ENCODE measurements at places on chromosomes 7 and 10. TPM values are rescaled to one million over a fixed set of nuclear protein-coding genes. Genes with fewer than 3 reads are reported as not detected.

The OR6V1 gene
- total RNA-seq = not detected

The GBX1 gene
- not detected for total RNA-seq

GRCh38 chr10:64558094-64558835 is 1037.1 kb downstream of the REEP3 start:
- DNase-seq = no peak

The NEURL1 gene
- 1.3 TPM for total RNA-seq

The CLRN3 gene
- total RNA-seq = not detected
